ENCODE measurements at places on chromosomes 1 and 21. TPM values are rescaled to one million over a fixed set of nuclear protein-coding genes. Genes with fewer than 3 reads are reported as not detected.

DNA sequence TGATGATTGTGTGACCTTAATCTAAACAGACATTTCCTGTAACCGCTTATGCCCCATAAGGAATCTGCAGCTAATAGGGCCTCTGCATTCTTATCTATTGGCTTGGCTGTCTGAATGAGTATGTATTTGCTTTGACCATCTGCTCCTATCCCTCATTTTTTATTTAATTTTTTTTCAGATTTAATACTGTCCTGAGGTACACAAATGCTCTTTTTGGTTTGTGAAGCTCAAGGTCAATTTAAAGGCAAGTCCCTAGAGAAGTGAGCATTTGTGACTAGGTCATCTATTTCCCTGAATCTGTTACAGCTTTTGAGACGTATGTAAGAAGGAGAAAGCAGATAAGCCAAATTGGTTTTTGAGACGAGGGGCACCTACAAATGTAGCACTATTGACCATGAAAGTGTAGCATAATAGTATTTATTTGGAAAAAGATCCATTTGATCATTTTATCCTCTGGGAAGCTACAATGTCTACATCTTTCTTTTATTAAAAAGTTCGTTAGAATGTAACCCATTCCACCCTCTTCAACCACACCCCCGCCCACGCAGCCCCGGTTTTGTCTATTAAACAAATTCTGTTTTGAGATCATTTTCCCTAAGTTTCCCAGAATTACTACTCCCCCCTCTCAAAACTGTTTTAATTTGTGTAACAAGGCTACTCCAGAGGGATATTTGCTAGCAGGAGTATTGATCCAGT lies 69.2 kb upstream of the HSPA13 start:
- H3K36me3 ChIP-seq: no peaks in the 10 kb centered on the region
- H3K27ac ChIP-seq: no peak overlapping the region
- H3K4me1 ChIP-seq: no peaks in the 10 kb centered on the region
- H3K27me3 ChIP-seq: peaks cover 60% of the 10 kb centered on the region
- no peak overlapping the region for H3K4me3 ChIP-seq
- no peak for DNase-seq

GRCh38 chr1:46558141-46558963 lies 6.9 kb upstream of the KNCN start:
- peaks cover 11% of the 10 kb centered on the region for H3K4me1 ChIP-seq
- H3K36me3 ChIP-seq: peaks cover 3% of the 10 kb centered on the region
- no peak overlapping the region for H3K4me3 ChIP-seq
- H3K27me3 ChIP-seq: no peaks in the 10 kb centered on the region

GRCh38 chr1:22117238-22117637 lies 25.7 kb downstream of the WNT4 start:
- no peak overlapping the region for H3K27ac ChIP-seq
- no peaks in the 10 kb centered on the region for H3K27me3 ChIP-seq
- no peaks in the 10 kb centered on the region for H3K36me3 ChIP-seq
- no peak overlapping the region for H3K4me3 ChIP-seq

WNT3A gene
- 1.5 TPM for total RNA-seq

DNA sequence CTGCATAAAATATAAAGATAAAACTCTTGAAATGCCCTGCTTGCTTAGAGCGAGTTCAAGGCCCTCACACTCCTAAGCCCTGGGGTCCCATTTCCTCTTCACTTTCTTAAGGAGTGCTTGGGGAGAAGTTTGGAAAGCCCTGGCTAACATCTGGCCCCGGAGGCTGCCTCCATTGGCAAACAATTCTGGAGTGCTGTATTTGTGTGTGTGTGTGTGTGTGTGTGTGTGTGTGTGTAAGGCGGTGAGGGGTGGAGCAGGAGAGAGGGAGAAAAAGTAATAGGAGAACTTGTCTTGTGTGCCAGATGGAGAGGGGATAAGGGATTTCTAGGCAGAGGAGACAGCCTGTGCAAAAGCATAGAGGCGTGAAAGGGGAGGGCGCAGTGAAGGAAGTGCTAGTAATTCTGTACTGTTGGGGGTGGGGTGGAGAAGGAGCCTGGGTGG lies 578 bp upstream of the TRIM62 start:
- no peaks in the 10 kb centered on the region for H3K27me3 ChIP-seq
- H3K27ac ChIP-seq: no peak overlapping the region

DNA sequence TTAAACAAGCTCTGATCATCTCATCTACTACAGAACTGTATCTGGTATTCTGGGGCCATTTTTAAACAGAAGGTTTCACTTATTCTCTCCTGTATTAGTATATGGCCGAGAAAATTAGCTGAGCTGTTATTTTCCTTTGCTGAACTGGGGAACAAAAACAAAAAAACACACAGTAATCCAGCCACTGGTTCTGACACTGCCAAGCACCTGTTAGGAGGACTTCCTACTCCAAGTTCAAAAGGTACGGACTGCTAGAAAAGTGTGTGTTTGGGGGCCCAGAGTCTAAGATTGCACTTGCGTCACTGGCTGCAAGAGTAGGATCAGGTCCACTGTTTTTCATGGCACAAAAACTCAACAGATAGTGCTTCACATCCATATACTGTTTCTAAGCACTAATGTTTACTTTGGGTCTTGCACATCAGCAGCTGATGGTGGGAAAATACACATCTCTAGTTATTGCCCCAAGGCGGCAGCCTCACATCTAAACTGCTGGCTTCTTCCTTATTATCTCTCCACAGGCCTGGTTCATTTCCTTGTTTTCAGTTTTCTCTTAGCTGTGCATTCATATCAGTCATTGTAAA lies 226.1 kb downstream of the FGGY start:
- H3K4me1 ChIP-seq: peaks cover 5% of the 10 kb centered on the region
- H3K27ac ChIP-seq: no peak overlapping the region
- DNase-seq: no peak
- H3K36me3 ChIP-seq: no peaks in the 10 kb centered on the region

All from PC-3 (cell line).